NCI-H1092 treated with DMSO at 0.1 percent for 48 hours (cell line): ENCODE measurements at places on chromosomes 2 and 18.

- DNase-seq: no peak
Measured at GRCh38 chr2:164826293-164827243, 15.1 kb downstream of the COBLL1 start.

- DNase-seq: no peak
Measured at GRCh38 chr2:48607307-48608014, 10.2 kb upstream of the GTF2A1L start.

- DNase-seq: no peak
Measured at GRCh38 chr18:76838182-76838581, 15.8 kb downstream of the ZNF236 start.

DNA sequence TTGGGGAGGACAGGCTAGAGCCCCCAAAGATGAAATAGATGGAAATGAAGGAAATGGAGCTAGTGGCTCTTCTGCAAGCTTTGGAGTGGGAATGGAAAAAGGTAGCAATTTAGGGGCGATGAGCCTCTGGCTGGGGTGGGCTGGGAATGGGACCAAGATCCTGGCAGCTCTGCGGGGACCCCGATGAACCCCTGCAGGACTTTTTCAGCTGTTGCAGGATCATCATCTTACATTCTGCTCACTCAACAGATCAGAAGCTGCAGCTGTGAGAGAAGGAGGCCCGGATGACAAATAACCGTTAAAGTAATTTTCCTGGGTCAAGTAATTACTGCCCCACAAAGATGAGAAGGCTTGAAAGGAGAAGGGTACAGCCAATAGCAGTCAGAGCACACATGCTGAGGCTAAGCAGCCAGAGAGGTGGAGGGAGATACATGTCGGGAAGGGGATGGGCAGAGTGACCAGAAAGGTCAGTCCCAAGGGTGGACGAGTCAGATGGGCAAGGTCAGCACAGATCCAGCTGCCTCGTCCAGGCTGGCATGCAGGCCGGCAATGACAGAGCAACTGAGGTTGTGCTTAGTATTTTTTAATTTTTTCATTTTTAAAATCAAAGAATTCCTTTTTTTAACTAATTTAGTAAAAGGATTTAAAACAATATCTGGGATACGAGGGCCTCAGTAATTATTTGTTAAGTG lies 245.0 kb upstream of the RAB6C start:
- no peak for DNase-seq

GRCh38 chr2:95388091-95388692 lies 14.3 kb upstream of the FAHD2A start:
- DNase-seq: no peak

GRCh38 chr2:43475137-43475846 lies 120.5 kb downstream of the THADA start:
- no peak for DNase-seq

GRCh38 chr18:27544206-27544605 lies 359.1 kb upstream of the CHST9 start:
- no peak for DNase-seq

DNA sequence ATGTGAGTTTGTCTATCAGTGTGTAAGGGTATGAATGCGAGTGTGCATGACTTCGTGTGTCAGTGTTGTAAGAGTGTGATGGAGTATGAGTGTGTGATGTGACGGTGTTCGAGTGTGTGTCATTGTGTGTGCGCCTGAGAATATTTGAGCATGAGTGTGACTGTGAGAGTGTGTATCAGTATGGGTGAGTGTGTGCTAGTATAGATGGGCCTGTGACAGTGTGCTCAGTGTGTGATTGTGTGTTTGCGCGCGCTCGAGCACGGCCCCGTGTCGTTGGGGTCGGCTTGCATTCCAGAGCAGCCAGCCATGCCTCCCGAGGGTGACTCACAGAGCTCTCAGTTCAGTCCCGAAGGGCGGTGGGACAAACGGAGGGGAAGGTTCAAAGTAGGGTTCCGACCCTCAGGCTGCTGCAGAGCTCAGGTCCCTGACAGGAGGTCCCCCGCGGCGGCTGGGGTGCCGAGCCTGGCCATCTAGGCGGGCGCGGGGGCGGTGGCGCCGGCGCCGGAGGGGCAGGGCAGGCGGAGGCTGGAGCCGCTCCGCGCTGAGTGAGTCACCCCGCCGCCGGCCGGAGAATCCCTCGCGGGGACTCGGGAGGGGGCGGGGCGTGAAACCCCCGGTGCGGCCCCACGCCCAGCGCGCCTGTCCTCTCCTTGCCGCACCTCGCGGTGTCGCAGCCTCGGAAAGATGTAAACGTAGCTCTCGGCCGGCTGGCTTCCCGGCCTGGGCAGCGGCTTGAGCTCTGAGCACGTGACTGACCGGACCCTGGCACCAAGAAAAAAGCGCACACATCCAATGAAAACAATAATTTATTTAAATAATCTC lies 3.8 kb downstream of the DLX2 start:
- no peak for DNase-seq

GRCh38 chr2:217999595-217999959 lies 3.2 kb downstream of the TNS1 start:
- no peak for DNase-seq
